Osteoblast (primary cell): ENCODE measurements at places on chromosomes 2 and 18.
A peak's percentile ranks its signal among the peaks of the same experiment; 100 is the strongest.

- DNase-seq: no peak
Observed at GRCh38 chr2:80896576-80896975, 592.0 kb upstream of the LRRTM1 start.

GRCh38 chr18:24009651-24010333 is 4.8 kb upstream of the TTC39C start:
- DNase-seq: no peak

DNA sequence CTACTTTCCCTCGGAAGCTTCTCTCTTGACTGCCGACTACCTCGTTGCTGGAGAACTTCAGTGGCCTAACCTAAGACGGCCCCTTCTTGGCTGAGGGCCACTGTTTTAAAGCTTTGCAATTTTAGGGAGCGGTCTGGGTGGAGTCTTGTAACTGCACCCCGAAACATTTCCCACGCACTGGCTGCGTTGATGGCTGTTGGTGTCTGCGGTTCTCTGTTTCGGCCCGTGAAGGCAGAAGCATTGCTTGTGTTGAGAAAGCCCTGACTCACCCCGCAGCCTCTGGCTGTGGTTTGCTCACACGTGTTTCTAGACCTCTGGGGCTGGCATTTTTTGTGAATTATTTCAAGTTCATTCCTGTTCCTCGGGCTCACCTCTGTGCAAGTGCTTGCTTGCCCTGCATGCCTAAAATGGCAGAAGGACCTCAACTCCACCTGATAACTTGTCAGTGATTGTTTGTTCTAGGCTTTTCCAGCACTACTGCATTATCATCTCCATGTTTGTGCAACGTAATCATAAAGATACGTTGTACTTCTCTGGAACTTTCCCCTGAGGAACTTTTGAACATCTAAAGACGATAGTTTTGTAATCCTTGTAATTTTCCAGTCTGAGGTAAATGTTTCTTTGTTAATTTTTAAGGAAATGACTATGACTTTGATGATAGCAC is 94.2 kb upstream of the DLX2 start:
- peak; percentile 50 for DNase-seq

DNA sequence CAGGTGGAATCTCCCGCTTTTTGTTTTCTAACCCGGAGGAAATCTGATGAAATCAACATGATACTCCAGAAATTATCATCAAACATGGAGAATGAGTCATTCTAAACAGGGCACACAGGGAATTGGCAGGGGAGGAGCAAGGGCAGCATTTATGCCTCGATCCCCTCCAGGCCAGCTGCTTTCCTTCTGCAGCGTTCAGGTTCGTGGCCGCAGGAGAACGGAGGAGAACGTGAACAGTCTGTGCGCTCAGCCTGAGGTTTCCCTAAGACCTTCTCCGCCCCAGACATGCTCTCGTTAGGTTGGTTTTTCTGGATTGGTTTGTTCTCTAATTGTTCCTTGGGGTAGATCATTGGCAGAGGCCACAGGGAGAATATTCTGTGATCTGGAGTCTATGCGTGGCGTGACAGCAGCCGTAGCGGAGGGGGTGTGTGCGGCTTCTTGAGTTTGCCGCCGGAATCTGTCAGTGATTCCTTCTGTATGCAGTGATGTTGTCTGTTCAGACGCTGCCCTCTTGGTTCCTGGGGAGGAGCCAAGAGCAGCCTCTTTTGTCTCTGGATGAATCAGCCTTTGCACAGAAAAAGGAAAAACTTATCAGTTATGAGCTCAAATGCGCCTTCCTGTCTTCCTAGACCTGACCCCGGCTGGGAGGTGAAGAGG is 75.9 kb downstream of the SH3BP4 start:
- peak; percentile 95 for DNase-seq

GRCh38 chr18:55236150-55236931 is 277.1 kb upstream of the CCDC68 start:
- DNase-seq: no peak

- peak; percentile 35 for DNase-seq
Observed at GRCh38 chr2:119253114-119253702, 29.6 kb downstream of the STEAP3 start.

- no peak for DNase-seq
Observed at GRCh38 chr2:14554849-14555545, 77.5 kb upstream of the LRATD1 start.

GRCh38 chr2:230863442-230864121 is 1.2 kb upstream of the ITM2C start:
- DNase-seq: peak; percentile 63
